ENCODE measurements at places on chromosomes 4 and X. TPM values are rescaled to one million over a fixed set of nuclear protein-coding genes. Genes with fewer than 3 reads are reported as not detected.

LRIT3 gene
- under 0.01 TPM for total RNA-seq

CWH43 gene
- total RNA-seq: not detected

PCDH7 gene
- total RNA-seq: 26.2 TPM

EVC gene
- 26.7 TPM for total RNA-seq

XK gene
- total RNA-seq: 0.16 TPM

Data from mesangial cell (primary cell).